ENCODE measurements at places on chromosomes 1 and 21.

DNA sequence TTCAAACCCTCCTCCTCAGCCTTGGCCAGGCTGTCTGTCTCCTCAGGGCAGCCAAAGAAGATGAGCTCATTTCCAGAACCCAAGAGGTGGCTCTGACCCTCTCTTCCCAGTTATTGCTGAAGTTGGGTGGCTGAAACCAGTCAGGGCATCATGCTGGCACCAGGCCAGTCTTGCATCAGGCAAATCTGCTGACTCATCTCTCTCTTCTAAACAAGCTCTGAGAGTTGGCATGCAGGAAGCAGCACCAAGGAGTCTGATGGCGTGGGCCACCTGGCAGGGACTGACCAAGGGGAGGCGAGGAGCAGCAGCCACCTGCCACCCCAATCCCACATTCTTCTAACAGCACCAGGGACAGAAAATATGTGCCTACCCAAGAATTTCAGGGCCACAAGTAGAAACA is 104.8 kb upstream of the ATP1A1 start:
- DNase-seq, result no peak

- no peak for DNase-seq
These were observed 12.7 kb upstream of the AIM2 start for GRCh38 chr1:159089184-159089791.

GRCh38 chr21:44969066-44969670 is 29.3 kb downstream of the SLX9 start:
- DNase-seq, result no peak

- DNase-seq, result peak; percentile 50
These were observed at the start of gene NID1 for GRCh38 chr1:236064674-236065508. Gene NID1, minus strand, starts transcription at chr1:236065090. Its CDS starts 11 bp downstream, at chr1:236065079.

- DNase-seq, result no peak
These were observed 242.8 kb downstream of the TGFB2 start for GRCh38 chr1:218587900-218588299.

GRCh38 chr1:228370439-228370940 is 36.1 kb downstream of the TRIM11 start:
- no peak for DNase-seq

DNA sequence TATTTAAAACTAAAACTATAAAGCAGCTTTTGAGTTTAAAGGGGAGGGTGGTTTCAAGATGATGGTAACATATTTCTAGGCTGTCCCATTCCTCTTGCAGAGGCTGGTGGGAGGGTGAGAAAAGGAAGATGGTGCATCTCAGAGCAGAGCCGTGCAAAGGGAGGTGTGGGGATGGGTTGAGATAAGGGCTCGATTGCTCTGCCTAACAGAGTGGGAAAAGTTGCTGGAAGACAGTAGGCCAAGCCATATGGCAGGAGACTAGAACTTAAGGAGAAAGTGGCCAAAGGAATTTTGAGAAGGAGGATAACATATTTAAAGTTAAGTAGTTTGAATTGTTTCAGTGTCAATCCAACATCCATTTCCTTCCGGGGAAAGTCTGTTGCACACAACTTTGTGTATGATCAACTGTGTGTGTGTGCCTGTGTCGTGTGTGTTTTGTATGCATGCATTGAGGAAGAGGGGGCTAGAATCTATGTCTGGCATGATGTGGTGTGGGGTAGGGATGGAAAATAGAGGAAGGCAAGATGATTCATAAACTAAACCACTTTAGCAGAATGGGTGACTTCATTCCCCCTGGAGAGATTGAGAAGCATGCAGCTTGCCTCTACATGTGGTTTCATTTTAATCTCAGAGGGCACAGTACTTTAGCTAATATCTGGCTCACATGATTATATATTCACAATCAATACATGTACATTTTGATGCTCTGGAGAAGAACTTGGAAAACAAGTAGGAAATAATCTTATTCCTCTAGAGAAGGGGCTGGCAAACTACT is 145.0 kb upstream of the DNAH14 start:
- DNase-seq, result no peak

DNA sequence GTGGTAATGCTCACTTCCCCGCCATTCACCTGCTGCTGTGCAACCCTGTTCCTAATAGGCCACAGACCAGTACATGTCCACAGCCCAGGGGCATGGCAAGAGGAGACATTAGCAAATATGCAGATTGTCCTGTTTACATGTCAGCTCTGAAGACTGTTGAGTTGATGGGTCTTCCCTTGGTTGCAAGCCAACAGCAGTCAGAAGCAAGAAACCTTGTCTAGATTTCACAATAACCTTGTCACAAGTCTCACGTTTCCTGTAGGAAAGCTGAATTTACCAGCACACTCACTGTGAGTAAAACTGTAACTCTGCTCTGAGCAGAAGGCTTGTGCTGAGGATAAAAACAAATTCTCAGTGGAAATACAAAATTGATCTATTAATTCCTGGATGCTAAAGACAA is 195.1 kb downstream of the HLX start:
- no peak for DNase-seq

DNA sequence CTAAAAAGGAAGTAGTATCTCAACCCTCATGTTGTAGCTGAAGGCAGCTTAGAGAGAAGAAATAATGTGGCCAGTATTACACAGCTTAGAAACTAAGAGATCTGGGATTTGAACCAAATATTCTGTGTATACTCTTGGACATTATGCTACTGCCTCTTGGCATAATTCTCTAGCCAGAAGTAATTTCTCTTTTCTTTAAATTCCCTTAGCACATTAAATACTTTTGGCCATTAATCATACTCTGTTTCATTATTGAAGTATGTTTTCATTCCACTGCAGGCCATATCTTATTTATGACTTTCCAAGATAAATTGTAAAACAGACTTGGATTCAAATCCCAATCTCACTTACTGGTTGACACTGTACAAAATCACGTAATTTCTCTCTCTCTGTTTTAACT is 181.3 kb upstream of the SPAG17 start:
- no peak for DNase-seq

- DNase-seq, result peak; percentile 22
These were observed 26.9 kb upstream of the RAP1A start for GRCh38 chr1:111592389-111593361.

- no peak for DNase-seq
These were observed 22.8 kb downstream of the IFI44 start for GRCh38 chr1:78672428-78672827.

DNA sequence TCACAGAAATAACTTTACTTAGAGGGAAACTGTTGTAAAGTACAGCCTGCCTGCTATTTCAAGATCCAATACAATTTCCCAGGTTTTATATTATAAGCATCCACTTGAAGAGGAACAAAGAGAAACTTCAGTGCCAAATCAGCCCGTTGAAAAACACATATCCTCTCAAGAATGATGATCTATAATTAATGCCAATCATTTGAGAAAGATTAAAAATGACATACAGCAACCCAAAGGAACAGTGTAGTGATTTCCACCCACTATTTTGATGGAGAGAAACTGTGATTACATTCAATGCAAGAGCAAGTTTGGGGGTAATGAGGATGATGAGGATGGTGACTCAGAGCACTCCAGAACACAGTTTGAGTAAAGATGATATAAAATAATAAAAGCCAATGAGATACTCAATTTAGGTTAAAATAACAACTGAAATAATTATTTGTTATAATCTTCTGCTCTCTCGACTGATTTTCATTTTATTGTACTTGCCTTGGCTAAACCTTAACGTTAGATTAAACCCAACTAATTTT is 715.5 kb downstream of the NCAM2 start:
- DNase-seq, result no peak

DNA sequence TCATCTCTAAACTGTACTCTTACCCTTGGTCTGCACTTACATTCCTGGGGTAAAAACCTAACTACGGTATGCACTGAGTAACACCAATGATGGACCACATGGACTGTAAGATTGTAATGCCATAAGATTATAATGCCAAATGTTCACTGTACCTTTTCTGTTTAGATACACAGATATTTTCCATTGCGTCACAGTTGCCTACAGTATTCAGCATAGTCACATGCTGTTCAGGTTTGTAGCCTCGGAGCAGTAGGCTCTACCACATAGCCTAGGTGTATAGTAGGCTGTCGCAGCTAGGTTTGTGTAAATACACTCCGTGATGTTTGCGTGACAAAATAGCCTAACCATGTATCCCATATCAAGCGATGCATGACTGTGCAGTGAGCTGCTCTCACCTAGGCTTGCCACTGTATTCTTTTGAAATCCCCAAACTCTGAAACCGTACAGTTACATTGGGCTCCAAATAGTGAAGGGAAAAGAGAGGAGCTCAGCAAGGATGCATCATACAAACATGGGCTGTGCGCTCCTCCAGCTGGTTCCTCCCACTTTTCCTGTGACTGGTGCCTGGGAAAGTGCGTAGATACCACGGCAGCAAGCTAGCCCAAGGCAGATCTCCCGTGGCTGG is 35.2 kb downstream of the CFAP57 start:
- DNase-seq, result peak; percentile 75

DNA sequence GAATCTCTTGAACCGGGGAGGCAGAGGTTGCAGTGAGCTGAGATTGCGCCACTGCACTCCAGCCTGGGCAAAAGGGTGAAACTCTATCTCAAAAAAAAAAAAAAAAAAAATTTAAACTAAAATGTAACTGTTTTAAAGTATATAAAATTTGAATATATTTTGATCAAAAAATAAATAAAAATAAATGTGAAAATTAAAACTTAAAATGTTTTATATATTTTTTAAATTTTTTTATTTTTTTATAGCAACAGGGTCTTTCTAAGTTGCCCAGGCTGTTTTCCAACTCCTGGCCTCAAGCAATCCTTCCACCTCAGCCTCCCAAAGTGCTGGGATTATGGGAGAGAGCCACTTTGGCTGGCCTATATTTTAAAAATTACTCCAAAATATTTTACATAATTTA is 15.2 kb upstream of the FAM76A start:
- DNase-seq, result no peak

DNA sequence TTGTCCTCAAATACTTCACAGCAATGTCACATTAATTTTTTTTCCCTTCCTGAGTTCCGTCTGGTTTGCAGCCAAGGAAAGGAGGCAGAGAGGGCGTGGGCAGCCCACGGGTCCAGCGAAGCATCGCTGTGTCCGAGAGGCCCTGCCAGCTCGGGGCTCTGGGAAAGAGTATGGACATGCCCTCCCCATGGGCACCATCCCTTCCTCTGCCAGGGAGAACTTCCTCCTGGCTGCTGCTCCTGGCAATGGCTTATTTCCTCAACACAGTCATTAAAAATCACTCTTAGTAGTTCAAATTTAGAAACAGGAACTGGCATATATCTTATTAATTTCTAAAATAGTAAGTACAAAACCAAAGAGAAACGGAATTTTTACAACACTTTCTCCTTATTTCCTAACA is 115.4 kb downstream of the RIPK4 start:
- no peak for DNase-seq

GRCh38 chr1:50047916-50048694 is 24.4 kb upstream of the AGBL4 start:
- no peak for DNase-seq

DNA sequence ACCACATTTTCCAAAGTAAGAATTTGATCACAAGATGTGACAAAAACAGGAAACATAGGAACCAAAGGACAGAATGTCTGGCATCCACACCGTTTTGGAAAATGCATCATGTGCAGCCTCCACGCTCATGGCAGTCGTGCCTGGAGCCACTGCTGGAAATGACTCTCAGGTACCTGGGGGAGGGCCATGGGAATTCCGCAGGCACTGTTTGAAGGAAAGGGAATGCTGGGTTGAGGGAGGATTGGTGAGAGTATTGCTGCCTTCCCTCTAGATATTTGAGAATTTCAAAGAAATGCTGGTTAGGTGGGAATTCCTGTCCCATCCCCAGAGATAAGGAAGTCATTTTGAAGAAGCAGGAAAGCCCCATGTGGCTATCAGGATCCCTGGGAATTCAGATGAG is 10.8 kb downstream of the SLAMF1 start:
- no peak for DNase-seq

DNA sequence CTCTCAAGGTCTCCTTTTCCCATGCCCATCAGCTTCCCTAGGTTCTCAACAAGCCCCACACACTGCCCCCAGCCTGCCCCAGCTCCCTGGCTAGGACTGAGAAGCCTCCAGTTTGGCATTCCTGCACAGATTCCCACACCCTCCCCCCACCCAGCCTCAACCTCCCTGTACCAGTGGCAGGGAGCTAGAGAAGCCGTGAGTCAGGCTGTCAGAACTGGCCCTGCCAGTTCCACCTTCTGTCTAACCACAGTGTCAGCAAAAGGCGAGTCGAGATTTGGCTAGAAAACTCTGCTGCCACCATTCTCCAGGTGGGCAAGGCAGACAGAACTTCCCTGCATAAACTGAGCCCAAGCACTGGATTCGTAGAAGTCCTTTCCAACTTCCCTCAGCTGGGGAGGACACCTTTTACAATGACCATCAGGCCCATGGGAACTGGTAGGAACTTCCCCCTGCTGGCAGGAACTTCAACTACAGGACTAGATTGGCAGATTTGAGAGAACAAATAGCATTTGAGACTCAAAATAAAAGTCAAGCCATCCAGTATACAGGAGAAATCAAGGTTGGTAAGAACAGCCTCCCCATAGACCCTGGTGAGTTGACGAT is 31.0 kb downstream of the TNNT2 start:
- no peak for DNase-seq

- no peak for DNase-seq
These were observed 19.8 kb downstream of the SLC37A1 start for GRCh38 chr21:42533306-42533962.

GRCh38 chr1:94697839-94698238 is 122.3 kb upstream of the SLC44A3 start:
- DNase-seq, result no peak

DNA sequence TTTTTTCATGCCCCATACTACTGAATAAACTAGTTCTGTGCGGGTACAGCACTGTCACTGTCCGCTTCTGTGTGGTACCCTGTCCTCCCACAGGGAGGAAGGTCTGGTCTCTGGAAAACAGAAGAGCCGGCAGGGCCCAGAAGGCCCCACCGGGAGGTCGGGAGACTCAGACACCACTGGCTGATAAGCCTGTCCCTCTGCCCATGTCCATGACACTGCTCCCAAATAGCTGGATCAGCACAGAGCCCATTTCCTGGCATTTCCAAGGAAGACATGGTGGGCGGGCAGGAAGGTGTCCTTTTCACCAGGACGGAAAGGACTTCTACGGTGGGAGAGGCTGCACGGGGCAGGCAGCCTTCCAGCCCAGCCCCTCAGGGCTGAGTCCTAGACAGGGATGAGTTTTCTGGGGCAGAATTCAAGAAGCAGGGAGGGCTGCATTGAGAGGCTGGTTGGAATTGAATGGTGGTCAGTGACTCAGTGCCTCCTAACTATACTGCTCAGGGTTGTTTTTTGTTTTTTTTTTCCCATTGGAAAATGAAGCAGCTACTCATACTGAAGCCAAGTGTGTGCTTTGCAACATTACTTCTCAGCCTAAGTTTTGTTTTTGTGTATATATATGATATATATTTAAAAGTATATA is 7.1 kb downstream of the PSRC1 start:
- DNase-seq, result no peak

- no peak for DNase-seq
These were observed 1.2 kb upstream of the CHD5 start for GRCh38 chr1:6181347-6181770.

GRCh38 chr1:228267962-228268880 is 60.4 kb downstream of the OBSCN start:
- no peak for DNase-seq

Measured in amniotic stem cell (primary cell).